ENCODE measurements at places on chromosomes 3 and 15.

DNA sequence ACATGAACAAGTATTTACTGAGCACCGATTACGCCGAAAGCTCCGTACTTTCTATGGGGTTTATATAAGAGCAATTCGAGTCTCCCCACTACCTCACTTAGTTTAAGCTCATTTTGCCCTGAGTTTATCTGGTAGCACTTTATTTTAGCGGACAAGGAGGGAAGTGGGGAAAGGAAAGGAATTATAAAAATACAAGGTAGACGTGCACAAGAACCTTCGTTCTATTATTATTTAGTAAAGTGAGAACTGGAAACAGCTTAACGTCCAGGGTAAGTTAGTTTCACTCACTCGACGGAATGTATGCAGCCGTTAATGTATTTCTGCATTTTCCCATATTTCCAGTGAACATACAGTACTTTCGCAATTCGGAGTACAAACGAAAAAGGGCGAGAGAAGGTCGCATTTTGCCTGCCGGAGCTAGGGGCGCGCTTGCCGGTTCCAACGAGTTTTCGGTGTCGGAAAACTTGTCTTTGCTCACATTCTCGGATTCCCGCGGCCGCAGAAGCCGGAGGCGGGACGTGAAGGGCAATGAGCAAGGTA is 1.2 kb upstream of the STT3B start:
- DNase-seq = no peak

GRCh38 chr15:72483279-72483678 is 9.1 kb downstream of the ARIH1 start:
- no peak for DNase-seq

DNA sequence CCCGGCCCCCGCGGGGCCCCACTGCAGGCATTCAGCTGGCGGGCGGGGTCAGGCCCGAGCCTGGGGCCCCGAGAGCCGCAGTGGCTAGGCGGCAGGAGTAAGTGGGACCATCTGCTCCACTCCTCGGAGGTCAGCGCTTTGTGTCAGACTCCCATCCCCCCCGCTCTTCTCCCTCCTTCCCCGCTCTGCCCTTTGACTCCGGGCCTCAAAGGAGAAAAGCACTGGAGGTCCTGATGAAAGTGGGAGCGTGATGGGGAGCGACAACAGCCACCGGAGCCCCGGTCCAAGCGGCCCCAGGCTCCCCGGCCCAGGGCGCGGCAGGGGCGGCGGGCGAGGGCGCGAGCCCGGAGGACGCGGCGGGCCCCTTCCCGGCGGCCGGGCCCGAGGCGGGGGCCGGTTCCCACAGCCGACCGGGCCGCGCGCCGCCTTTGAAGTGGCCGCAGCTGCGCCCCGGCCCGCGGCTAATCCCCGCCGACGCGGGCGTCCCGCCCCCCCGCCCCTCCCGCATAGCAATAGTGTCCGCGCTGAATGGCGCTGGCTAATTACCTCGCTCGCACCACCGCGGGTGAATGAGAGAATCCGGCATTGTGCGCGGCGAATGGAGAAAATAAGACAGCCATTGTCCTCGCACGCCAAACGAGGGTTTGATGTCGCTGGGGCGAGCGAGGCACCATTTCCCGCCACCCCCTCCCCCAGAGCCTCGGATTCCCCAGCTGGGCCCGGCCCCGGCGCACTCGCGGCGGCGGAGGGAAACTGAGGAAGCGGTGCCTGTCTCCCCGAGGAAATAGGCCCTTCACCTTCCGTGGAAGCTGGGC is 22.4 kb downstream of the IGDCC3 start:
- no peak for DNase-seq

DNA sequence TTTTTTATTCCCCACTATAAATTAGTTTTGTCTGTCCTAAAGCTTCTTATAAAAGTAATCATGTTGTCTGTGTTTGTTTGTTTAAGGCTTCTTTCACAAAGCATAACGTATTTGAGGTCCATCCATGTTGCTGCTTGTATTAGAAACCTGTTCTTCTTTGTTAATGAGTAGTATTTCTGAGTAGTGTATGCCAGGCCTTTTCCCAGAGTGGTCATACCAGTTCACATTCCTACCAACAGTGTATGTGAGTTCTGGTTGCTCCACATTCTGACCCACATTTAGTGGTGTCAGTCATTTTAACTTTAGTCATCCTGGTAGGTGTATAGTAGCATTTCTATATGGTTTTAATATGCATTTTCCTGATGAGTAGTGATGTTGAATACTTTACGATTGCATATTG is 98.6 kb downstream of the NEO1 start:
- no peak for DNase-seq

All from left colon (tissue), 2 donors.